Vagina (tissue), 2 donors: ENCODE measurements at places on chromosomes 7 and 10. TPM values are rescaled to one million over a fixed set of nuclear protein-coding genes. Genes with fewer than 3 reads are reported as not detected.

DNA sequence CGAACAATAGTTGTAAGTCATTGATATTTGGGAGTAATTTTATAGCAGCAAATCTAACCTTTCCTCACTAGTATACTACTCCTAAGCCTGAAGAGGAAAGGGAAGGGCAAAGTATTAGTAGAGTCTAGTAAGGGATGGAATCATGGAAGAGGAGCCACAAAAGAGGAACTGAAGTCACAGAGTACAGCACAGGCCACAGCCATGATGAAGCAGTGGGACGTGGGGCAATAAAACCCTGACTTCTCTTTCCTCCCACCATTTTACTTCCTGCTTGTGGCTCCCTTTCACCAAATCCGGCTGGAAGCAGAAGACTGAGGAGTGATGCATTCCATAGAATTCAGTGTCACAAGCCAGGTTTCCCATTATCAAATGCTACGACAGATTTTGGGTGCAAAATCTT lies 58.7 kb downstream of the CABCOCO1 start:
- DNase-seq = no peak

Gene OR2A7
- total RNA-seq = 7.4 TPM

Gene SCIN
- total RNA-seq = 0.74 TPM

DNA sequence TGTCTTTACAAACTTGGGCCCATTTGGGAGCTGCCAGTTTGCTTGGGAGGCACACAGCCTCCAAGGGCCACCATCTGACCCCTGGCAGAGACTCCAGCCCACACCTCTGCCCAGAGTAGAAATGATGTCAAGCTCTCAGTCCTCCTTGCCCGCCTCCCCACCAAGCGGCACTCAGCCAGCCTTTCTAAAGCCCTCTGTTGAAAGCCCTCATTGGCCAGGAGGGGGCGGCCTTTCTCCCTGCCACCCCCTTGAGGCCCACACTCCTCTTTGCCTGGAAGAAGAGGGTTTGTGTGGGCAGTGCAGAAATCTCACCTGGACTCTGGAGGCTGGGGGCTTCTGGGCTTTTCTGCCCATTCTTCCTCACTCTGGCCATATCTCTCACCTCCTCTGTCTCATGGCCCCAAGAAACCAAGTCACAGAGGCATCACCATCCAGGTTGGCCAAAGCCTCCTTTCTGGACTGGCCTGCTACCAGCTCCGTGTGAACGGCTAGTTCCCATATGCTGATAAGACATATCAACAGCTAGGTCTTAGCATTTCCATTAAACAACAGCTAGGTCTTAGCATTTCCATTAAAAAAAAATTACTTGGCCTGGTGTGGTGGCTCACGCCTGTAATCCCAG lies 36.1 kb downstream of the UBTD1 start:
- DNase-seq = no peak

- DNase-seq = no peak
Observed at GRCh38 chr7:154592388-154592787, 410.5 kb downstream of the PAXIP1 start.

- no peak for DNase-seq
Observed at GRCh38 chr7:81887098-81888090, 117.5 kb upstream of the HGF start.

Gene HOXA2
- 2.0 TPM for total RNA-seq

DNA sequence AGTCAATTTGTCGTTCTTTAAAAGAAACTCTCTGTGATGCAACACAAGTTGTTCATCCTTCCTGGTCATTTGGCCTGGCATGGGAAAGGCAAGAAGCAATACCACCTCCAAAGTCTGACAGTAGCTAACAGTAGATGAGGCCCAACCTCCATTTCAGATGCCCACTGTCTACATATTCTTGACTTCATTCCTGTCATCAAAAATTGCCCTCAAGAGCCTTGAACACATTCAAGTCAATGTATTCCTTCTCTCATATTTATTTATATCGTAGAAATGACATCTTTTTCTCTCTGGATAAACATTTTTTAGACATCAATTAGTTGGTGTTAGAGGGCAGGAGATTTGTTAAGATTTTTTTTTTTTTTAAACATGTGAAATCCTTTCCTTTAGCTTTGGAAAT lies 33.7 kb downstream of the ABLIM1 start:
- DNase-seq = no peak

Gene OIT3
- not detected for total RNA-seq

GRCh38 chr7:40644454-40645188 lies 509.8 kb downstream of the SUGCT start:
- DNase-seq = no peak

Gene MDFIC
- total RNA-seq = 27.7 TPM

- DNase-seq = no peak
Observed at GRCh38 chr10:87664276-87664701, 4.6 kb downstream of the PAPSS2 start.

DNA sequence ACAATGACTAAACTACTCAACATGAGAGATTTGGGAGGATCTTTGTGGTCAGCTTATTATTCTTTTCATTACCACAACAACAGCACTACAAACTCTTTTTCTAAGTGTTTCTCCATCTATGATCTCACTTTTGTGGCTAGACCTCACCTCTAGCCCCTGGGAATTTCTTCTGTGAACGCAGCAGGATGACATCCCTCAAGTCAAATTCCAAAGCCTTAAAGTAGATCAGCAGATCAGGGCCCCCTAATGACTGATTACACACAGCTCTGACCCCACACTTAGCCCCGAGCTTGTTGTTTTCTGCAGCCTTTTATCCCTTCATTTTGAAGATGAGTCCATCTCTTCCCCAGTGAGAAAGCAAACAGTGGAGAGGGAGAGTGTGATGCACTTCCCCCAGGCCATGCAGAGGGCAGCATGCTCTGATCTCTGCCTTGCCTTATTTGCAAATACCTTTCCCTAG lies 27.3 kb downstream of the TFAM start:
- no peak for DNase-seq

DNA sequence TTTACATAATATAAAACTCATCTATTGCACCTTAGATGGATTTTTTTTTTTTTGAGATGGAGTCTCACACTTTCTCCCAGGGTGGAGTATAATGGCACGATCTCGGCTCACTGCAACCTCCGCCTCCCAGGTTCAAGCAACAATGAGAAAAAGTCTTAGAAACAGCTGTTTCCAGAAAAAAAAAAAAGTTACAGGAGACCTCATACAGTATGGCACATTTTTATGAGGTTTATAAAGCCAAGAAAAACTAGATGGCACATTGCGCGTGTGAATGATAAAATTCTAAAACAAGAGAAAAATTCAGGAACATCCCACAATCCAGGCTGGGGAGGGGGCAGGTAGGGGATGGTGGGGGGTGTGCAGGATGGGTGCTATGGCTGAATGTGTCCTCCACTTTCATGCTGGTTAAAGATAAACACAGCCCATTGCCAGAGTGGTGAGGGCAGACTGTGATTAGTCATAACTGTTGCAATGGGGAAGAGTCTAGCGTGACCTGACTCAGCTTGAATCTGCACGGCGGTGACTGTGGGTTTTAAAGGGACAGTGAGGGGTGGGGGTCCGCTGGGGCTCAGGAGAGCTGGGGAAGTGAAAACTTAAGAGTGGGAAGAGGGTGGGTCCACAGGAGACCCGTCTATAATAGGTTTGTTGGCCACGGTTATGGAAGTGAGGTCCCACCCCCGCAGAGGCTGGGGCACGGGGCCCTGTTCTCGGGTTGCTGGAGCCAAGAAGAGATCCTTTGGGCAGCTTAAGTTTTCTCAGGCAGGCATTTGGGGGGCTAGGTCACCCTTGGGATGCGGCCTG lies 11.9 kb upstream of the LRRC27 start:
- DNase-seq = no peak

DNA sequence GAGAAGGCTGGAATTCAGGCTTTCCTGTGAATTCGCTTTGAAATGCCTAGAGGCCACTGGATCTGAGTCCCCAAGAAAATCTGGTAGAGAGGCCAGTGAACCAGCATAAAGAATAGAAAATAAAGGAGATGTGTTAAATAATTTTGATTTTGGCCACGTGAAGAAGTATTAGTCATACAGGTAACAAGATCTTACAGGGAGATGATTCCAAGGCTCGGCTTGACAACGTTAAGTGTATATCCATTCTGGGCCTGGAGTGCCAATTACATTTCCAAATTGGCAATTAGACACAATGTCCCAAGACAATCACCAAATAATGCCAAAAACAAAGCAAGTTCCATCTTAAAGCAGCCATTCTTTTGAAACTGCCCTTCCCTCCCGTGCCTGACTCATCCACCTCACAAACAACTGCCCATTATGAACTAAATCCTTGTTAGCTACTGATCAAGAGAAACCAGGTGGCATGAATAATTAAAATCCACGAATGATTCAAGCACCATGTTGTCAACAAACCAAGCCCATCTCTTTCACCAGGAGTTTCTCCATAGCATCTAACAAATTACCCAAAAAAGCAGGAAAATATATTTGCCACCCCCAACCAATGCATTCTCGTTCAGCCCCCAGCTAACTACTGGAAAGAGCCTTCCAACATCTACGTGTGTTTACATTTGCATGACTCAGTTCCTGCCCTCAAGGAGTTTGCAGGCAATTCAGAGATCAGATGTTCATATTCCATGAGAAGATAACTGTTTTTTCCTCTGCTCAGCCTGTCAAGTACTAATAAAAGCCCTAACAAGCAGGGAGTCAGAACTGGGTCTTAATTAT lies 8.5 kb downstream of the KCNMA1 start:
- no peak for DNase-seq

Gene DNAJC12
- 2.7 TPM for total RNA-seq

DNA sequence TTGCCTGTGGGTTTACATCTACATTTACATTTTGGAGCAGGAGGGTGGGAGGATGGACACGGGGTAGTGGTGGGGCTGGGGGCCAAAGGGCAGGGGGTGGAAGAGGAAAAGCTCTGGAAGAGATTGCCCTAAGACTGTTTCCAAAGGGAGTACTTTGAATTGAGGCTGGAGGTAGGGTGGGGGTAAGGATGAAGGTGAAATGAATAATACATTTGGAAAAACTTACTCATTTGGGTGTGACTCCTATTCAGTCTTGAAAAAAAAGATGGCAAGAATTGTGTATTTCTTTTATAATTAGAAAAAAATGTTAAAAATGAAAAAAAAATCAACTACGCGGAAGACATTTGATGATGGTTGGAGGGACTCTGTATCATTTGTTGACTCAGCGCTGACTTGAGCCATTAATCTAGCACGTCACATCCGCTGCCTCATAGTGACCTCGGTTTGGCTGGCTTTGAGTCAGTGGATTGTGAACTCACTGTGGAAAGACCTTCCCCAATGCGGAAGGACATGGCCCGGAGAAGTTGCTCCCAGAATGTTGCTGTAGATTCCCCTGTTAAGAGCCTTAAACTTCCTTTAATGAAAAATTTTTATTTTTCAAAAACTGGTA lies 2.8 kb downstream of the FAM180A start:
- no peak for DNase-seq

Gene C10orf53
- not detected for total RNA-seq

DNA sequence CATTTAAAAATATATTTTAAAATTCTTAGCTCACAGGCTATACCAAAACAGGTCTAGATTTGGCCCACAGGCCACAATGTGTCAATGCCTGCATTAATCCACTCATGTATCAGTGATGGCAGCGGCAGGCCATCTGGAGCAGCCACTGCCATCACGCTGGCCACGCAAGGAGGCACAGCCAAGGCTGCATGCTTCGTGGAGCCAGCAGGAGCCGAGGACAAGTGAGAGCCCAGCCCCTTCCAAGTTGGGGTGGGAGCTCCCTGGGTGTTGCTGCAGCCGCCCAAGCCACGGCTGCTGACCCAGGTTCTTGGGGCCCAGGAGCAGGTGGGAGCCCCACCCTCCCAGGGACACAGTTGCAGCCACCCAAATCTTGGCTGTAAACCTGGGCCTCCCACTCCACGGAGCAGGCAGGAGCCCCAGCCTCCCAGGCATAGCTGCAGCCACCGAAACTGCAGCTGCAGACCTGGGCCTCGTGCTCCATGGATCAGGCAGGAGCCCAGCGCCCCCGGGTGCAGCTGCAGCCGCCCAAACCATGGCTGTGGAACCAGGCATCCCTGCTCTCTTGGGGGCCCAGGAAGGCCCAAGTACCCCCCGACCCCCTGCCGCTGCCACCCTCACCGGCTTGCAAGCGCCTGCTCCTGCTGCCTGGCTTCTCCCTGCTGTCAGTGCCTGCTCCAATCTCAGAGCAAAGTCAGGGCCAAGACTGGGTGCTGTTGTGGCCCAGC lies 87.3 kb upstream of the CACUL1 start:
- no peak for DNase-seq

Gene CYP3A5
- 80.3 TPM for total RNA-seq

Gene AVL9
- 25.5 TPM for total RNA-seq

Gene PRLHR
- total RNA-seq = 23.1 TPM
